ENCODE measurements at places on chromosomes 1 and 21.
A peak's percentile ranks its signal among the peaks of the same experiment; 100 is the strongest.

DNA sequence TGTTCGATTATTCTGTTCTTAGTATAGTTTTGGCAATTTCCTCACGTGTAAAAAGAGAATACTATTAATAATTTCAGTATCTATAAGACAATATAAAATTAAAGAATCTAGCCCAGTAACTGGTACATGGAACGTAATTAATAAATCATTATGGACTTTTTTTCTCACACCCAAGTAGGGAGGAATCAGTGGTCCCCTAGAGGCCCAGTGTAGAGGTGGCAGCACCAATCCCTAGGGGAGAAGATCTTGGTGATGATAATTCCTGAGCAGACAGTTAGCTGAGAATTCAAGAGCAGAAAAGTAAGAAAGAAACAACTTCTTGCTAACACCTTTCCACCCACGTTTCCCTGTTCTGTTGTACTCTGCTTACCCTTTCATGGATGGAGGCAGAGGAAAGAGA is 19.7 kb upstream of the SELE start:
- DNase-seq: no peak

DNA sequence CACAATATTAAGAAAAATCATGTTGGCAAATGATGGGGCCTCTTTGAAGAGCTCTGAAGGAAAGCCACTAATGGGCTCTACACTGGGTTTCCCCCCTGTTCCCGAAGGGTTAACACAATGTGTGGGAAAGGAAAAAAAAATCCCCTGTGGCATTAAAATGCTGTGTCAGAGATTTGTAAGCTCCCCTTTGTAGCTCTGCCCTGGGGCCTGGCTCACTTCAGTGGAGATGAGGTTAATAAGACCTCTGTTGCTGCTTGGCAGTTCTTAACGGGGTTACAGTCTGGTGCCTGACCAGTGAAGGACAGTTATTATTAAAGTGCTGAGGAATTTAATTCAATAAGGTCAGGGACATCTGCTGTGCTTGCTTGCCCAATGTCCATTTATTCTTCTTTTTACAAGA is 129.7 kb upstream of the UBE2U start:
- DNase-seq: no peak

DNA sequence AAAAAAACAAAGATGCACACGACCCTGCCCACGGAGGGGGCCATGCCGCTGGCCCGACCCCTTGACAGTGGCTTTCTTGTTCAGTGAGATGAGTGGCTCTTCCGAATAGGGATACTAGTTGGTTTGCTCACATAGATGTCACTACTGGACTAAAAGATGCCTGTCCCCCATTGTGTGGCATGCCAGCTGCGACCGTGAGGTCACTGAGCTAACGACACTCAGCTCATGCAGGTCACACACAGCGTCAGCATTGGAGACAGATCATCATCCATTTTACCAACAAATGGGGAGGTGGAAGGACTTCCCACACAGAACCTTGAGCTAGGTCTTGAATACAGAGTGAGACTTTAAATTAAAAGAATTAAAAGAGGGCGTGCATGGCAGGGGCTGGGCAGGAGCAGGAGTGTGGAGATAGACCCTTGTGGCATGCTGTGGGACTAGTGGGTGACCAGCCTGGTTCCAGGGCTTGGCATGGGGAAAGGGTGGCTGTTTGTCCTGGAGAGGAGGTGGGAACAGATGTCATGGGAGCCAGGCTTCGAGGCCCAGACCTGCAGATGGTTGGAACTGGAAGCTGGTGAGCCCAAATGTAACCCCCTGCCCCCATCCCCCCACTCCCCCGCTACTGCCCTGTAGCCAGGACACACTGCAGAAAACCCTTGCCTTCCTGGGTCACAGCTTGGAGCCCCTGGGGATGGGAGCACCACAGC is 12.4 kb downstream of the SLC1A7 start:
- no peak for DNase-seq

- no peak for DNase-seq
Measured at GRCh38 chr1:243837907-243838535, 12.0 kb downstream of the AKT3 start.

DNA sequence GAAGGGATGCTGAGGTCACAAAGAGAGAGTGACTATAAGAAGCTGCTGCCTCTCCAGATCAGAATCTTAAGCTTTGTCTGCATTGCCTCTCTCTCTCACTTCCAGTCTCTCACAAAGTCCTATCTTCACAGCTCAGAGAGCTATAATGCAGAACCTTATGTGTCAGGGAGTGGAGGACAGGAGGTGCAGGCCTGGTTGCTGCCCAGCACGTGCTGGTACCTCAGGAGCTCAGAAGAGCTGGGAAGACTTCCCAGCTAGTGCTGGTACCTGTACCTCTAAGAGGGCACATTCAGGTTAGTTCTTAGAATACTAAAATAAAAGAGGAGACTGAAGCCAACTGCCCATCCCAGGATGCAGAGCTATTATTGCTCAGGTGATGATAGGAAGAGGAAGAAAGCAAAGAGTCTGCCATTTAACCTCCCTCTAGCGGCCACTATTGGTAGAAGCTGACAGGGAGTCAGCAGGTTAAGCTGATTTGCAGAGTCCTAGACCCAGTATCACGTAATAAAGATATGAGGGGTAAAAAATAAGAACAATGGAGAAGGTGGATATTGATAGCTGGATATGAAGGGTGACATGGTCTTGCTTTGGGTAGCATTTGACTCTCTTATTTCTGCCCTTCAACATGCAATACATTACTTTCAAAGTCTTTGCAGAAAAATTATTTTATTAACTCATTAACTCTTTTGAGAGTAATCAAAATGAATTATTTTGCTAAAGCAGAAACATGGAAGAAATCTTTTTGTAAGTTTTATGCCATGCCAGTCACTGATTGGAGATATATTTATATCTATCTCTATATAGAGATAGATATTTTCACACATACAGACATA is 138.1 kb upstream of the HMCN1 start:
- no peak for DNase-seq

- DNase-seq: no peak
Measured at GRCh38 chr1:5971471-5972197, 20.6 kb downstream of the NPHP4 start.

DNA sequence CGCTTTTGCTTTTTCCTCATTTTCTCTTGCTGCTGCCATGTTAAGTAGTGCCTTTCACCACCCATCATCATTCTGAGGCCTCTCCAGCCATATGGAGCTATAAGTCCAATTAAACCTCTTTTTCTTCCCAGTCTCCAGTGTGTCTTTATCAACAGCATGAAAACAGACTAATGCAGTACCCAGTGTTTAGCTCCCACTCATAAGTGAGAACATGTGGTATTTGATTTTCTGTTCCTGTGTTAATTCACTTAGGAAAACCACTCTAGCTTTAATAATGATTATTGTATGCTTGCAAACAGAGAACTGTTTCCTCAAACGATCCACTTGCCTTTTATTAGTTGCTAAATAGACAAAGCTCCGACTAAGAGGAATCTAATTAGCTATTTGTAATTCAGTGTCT is 43.3 kb downstream of the IL23R start:
- DNase-seq: no peak

- DNase-seq: no peak
Measured at GRCh38 chr1:150118716-150119115, 31.0 kb upstream of the PLEKHO1 start.

DNA sequence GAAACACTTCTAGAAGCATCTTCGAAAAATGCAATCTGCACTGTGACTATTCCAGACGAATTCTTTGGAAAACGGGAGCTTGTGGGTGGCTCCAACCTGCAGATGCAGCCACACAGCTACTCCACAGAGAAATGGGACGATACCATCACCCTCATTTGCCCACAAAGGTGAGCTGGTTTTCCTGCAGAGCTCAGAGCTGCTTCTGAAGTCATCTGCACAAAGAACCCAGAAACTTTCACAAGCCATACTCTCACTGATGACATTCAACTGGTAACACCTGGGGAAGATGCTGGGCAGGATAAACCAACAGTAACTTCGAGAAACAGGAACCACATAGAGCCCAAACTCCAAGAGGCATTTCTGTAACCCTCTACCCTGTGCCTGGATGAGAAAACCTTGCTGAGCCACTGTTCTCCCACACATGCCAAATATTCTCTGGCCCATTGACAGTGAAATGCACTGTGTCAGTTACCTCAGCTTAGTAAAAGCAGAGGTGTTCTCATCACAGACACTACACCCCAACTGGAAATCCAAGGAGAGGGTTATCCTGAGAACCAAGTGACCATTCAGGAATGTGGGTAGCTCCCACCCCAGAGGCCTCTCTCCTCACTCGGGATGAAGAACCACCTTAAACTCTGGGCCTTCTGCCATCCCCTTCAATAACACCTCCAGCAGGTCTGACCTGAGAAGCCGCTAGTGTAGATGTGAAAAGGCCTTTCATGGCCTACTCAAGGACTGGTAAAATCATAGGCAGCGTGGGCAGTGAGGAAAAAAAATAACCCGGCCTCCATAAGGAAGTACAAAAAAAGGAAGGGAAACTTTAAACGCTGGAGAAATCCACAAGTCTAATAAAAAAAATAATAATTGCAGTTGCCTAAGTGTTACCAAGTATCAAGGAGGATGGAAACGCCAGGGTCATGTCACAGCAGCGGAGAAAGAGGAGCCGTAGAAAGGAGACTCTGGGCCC is 56.7 kb downstream of the HSF2BP start:
- no peak for DNase-seq

DNA sequence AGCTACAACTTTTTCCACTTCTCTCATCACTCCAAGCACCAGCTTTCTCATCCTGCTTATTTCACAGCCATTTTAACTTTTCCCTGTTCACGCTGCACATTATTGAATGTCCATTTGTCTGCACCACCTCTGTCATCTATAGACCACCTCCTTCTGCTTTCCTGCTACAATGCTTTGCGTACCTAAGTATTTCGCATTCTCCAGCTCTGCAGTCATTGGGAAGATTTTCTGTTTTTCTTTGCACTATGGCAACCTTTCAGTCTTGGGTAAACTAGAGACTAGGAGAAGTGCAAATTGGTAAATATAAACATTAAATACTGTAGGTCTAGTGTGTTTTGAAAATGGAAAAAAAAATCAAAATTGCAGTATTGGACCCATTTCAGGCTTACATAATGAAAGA is 835 bp downstream of the CCDC30 start:
- DNase-seq: no peak

DNA sequence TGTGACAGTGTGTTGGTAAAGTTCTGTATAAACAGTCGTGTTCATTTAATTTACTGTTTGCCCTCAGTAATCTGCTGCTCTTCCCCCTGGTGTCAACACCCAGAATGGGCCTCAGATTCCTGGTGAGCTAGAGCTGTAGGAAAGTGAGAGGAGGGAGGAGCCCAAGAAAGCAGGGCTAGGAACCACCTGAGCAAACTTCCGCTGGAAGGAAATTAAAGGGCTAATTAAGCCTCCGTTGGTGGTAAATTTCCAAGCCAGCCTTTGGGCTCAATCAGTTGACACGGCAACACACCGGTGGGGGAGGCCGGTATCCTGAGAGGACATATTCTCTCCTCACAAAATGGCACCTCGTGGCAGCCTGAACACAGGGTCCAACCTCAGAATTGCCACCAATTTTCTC is 32.9 kb downstream of the RAB3B start:
- DNase-seq: peak; percentile 24

- DNase-seq: peak; percentile 88
Measured at GRCh38 chr1:209176866-209177430, 406.6 kb upstream of the CAMK1G start.

DNA sequence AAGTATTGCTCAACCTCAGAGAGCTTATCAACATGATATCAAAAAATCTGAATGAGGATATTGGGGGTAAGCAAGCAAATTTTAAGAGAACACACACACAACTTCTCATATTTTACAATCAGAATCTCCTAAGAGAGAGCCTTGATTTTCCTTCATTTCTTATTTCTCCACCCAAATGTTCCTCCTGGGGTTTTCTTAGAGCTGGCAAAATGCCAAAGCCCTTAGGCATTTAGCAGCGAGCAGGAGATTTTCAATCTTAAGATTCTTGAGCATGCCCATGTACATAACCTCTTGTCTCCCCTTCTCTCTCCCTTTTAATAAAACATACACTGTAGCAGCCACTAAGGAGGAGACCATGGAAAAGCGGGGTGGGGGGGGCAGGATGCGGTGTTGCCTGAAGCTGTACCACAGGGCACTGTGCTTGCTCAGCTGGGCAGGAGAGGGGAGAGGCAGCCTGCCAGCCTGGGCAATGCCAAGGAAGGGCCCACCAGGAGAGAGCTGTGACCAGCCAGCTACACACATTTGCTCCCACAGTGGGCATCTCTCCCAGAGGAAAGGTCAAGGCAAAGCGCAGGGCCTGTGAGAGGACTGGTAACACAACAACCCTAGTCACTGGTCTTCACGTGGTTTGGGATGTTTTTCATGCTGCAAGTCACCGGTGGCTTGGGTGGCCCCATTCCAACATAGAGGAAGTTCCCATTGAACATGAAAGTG is 4.3 kb downstream of the BRINP2 start:
- no peak for DNase-seq

GRCh38 chr1:72037745-72038343 is 244.5 kb downstream of the NEGR1 start:
- DNase-seq: no peak

- DNase-seq: no peak
Measured at GRCh38 chr1:223227486-223228196, 84.6 kb upstream of the TLR5 start.

DNA sequence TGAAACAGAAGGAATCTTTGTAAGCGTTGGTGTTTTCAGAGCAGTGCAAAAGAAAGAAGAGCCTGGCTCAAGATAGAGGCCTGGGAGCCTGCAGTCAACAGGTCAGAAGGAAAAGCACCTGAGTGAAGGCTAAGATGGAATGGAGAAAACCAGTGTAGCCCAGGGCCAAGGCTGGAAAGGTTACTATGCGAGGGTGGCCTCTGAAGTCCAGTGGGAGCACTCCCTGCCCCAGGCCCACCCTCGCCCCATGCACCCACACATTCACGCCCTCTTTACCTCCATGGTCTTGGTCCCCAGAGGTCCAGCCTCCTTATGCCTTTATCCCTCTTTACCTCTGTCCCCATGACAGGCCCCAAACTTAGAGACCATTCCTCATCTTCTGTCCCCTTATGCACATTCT is 169.2 kb upstream of the ZNF644 start:
- no peak for DNase-seq

GRCh38 chr1:155083052-155083541 is 4.5 kb downstream of the EFNA3 start:
- DNase-seq: no peak

DNA sequence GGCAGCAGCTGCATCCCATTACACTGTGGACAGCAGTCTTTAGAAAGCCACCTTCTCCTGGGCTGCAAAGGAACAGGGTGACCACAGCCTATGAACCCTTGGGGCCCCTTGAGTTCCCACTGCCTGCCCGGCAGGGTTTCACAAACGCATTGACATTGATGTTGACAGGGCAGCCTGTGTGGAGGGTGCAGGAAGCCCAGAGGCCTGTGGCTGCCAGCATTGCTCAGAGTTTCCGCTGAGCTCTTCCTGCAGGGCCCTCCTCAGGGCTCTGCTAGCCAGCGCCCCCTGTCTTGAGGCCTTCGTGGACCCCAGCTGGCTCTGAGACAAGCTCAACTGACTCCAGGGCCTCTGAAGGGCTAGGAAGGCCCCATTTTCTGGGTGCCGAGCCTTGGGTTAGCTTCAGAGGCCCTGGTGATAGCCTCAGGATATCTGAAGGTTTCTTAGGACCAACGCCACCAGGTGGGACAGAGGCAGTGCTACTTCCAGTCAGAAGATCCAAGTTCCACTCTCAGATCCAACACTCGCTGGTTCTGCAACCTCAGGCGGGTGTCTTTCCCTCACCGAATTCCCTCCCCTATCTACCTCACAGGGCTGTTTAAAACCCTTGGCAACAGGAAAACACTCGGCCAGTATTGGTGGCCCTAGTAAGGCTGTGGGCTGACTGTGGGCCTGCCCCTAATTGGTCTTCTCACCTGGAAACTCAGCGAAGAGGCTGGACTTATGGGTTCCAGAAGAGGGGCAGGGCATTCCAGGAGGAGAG is 27.2 kb upstream of the EPS8L3 start:
- DNase-seq: no peak

All from DMS79 (cell line).